ENCODE measurements at places on chromosomes 6 and 20.

GRCh38 chr6:108171291-108171917 is 5.6 kb downstream of the NR2E1 start:
- DNase-seq = no peak

DNA sequence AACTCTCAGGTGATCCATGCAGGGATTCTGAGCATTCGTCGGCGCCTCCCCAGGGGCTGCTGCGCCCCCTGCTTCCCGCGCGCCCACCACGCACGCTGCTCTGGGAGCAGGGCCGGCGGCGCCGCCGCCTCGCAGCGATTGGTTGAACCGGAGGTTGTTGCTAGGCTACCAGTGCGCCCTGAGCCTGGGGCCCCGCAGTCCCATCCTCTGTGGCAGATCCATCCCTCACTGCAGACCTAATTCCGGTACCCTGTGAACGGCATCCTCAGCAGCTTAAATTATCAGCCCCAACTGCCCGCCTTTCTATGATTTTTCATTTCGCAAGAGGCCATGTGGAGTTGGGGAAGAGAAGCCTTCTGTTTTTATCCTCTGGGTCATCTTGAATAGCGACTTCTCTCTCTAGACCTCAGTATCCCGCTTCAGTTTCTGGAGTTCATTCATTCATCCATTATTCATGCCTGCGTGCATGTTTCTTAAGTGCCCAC is 15.4 kb downstream of the PNPLA1 start:
- DNase-seq = no peak

- DNase-seq = no peak
These were observed 162.4 kb downstream of the CDKAL1 start for GRCh38 chr6:20696676-20697075.

DNA sequence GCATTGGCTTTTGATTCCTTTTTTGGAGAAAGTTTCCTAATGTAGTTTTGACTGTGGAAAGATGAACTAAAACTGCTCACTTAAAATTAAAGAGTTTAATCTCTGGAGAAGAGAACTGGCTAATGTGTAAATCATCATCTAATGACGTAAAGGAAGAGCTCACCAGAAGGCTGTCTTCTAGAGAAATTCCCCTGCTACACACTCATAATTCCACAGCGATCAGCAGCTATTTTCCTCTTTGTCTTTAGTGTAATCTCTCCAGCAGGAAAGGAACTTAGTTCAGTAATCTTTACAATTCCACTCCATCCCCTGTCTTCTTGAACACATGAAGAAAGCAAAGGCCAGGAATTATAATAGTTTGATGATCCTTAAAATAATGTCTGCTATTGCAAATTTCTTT is 15.8 kb downstream of the SPTLC3 start:
- no peak for DNase-seq

GRCh38 chr20:61126369-61127195 is 125.5 kb upstream of the CDH4 start:
- no peak for DNase-seq

All from NCI-H1092 treated with DMSO at 0.1 percent for 48 hours (cell line).